ENCODE measurements at places on chromosomes 7 and 10. TPM values are rescaled to one million over a fixed set of nuclear protein-coding genes. Genes with fewer than 3 reads are reported as not detected.

CYP26C1 gene
- 0.02 TPM for polyA plus RNA-seq

NCF1 gene
- not detected for polyA plus RNA-seq

TECPR1 gene
- 3.7 TPM for polyA plus RNA-seq

LRRC18 gene
- polyA plus RNA-seq, result 0.08 TPM

JAKMIP3 gene
- polyA plus RNA-seq, result 0.05 TPM

BHLHA15 gene
- polyA plus RNA-seq, result not detected

OPTN gene
- polyA plus RNA-seq, result 139 TPM

CDC14C gene
- polyA plus RNA-seq, result 0.08 TPM

LAMB1 gene
- 136 TPM for polyA plus RNA-seq

GRID2IP gene
- polyA plus RNA-seq, result not detected

DNA sequence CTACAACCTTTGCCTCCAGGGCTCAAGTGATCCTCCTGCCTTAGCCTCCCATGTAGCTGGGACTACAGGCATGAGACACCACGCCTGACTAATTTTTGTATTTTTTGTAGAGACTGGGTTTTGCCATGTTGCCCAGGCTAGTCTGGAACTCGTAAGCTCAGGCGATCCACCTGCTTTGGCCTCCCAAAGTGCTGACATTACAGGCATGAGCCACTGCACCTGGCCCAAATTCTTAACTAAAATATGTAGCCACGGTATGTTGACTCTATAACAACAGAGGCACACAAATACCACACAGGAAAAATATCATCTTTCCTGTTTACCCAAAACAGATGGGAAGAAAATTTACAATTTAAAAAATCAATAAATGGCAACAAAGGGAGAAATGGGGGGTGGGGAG, 115.8 kb downstream of the ATE1 start:
- no peak for DNase-seq

DNA sequence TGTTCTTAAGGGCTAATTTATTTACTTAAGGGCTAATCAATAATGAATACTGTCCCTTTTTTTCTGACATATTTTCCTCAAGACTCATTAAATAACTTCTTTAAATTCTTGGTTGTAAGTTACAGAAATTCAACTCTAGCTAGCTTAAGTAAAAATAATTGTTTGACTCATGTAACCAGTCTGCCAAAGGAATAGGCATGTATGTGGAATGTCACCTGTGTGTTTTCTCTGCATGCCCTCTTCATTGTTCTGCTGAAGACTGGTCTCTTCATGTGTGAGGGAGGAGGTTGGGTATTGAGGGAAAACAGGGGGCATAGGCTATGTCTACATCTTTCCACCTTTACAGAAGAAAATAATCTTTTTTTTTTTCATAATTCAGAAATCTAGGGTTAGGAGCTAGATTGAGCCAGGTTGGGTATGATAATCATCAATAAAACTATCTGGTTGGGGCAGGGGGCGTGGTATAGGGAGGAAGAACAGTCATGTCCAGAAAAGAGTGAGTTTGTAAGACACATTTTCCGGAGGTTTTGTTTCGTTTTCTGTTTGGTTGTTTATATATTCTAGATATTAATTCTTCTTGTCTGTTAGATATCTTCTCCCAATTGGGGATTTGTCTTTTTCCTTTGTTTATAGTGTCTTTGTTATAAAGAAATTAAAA, 37.9 kb downstream of the EXOC4 start:
- DNase-seq, result peak; percentile 62

GRCh38 chr7:1021366-1021765, 23.0 kb upstream of the GPR146 start:
- DNase-seq, result no peak

- DNase-seq, result no peak
Observed at GRCh38 chr7:91358303-91358702, 94.1 kb downstream of the FZD1 start.

GRCh38 chr10:84423719-84424118, 95.3 kb downstream of the CCSER2 start:
- no peak for DNase-seq

GRCh38 chr10:119503821-119504220, 38.7 kb downstream of the RGS10 start:
- no peak for DNase-seq

DNA sequence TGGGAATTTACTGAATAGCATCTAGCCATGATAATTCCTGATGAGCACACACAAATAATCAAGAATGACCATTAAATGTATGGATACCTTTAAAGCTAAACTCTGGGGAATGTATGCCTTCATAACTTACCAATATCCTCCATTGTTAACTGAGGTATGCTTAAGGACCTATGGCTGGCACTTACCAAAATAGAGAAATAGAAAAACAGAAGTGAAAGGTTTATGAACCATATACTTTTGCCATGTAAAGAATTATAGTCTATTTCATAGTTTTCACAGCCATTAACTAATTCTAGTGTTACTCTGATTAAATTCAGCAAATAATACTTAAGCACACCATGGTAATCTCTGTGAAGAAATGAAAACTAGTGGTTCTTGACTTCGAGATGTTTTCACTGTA, 1360.6 kb upstream of the LRRTM3 start:
- no peak for DNase-seq

DNA sequence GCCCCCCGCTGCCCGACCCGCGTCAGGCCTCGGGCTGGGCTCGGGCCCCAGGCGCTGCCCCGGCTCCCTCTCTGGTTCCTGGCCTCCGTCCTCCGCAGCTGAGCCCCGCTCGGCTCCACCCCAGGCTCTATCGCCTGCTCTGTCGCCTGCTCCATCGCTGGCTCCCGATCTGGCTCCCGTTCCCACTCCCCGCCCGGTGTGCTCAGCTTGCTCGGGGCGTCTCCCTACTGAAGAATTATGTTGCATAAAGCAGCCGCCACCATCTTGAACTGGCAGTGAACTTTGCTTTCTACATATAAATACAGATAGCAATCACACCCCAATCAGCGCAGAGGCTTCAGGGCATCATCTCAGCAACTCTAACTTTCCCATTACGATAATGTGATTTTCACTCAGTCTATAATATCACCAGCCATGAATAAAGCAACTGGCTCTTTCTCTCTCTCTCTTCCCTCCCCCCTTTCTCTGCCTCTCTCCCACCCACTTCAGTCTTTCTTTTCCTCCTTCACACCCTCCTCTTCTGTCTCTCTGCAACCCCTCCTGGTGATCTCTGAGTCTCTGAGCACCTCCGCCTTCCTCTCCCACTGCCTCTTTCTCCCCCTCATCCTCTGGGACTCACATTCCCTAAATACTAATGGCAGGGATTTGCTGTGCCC, 43.3 kb upstream of the BTRC start:
- DNase-seq, result peak; percentile 11

DNA sequence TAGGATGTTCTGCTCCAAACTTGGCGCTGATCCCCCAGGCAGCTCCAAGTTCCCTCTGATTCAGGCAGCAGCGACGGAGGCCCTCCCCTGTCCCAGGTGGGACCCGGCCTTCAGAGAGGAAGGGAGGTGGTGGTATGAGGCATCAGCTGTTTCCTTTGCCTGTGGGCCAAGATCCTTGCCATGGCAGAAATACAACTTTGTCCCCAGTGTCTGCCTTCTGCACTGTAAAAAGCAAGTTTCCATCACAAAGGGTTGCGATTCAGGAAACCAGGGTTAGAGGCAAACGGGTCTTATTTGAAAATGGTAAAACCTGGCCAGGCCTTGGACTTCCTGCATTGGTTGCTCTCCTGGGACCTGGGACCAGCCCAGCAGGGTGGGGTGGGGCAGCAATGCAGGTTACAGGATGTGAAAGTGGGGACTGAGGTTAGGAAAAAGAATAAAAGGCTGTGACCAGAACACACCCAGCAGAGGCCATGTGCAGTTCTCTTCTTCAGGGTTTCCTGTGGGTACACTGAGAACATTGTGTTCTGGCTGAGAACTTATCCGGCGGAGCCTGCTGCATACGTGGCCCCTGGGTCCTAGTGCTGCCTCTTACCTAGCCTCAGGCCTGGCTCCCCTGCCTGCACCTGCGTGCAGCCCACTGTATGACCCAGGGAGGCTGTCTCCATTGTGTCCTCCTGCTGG, 25.1 kb upstream of the DDIT4 start:
- DNase-seq, result peak; percentile 84

DNA sequence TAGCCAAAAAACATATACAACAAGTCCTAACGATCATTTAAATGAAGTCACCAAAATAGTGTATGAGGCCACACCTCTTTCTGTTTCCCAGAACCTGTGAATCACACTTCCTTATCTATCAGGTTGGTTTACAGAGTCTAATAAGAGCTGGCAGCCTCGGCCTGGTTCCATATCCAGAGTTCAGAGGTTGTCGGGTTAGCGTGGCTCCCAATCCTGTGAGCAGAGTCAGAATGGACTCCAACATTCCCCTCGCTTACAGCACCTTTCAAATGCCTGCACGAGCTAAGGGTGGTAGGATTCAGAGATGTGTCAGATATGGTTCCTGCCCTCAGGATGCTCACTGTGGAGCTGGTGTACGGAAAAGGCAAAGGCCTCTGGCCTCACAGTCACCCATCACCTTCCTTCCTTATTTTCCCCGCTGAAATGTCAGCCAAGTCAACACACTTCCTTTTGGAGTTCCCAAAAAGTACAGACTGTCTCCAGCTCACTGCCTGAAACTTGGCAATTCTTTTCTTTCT, 6.0 kb downstream of the IL15RA start:
- DNase-seq, result peak; percentile 84

- peak; percentile 80 for DNase-seq
Observed at GRCh38 chr10:103859161-103860086, 4.0 kb upstream of the SH3PXD2A start.

- DNase-seq, result no peak
Observed at GRCh38 chr10:35262436-35262835, 73.9 kb upstream of the CCNY start.

GRCh38 chr10:70500368-70500767, 21.8 kb downstream of the PALD1 start:
- DNase-seq, result no peak

DNA sequence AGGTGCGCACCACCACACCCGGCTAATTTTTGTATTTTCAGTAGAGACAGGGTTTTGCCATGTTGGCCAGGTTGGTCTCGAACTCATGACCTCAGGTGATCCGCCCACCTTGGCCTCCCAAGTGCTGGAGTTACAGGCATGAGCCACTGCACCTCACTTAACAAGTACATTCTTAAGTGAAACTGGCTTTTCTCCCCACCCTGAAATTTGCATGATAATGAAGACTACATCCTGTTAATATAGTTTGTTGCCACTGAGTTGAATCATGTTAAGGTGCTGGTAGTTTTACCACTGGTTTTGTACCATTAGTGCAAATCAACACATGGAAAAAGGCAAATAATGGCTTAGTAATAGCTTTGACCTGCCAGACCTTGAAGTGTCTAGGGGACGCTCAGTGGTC, 62.2 kb downstream of the MPLKIP start:
- no peak for DNase-seq

GRCh38 chr7:128869944-128870285, 7.3 kb downstream of the ATP6V1F start:
- DNase-seq, result no peak

GRCh38 chr7:117800406-117800805, 72.8 kb downstream of the CTTNBP2 start:
- peak; percentile 7 for DNase-seq

DNA sequence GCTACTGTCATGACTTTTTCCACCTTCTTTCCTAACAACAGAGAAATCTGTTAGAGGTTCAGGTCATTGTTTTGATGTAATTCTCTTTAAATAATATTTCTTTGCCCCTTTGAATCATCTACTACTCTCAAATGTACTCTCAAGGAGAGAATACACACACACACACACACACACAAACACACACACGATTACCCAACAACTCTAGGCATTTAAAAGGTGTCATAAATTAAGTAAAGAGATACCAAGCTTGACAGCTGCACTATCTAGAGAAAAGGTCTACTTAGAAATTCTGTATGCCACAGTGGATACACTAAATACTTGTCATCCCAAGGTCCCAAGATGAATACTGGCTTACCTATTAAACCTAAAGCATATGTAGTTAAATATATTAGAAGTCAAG, 4.8 kb downstream of the PANK1 start:
- no peak for DNase-seq

DNA sequence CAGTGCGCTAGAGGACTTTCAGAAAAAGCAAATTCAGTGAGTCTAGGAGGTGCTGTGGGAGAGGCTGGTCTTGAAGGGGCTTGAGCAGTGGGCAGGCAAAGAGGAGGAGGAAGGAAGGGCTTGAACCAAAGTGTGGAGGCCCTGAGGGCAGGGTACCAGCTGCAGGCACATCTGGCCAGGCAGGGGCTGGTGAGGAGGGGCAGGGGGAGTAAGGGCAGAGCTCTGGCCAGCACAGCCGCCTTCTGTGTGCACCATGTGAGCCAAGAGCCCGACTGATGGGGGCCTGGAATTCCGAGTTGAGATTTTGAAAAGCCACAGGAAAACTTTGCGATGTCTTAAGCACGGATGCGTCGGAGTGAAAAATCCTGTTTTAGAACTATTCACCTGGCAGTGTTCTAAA, 74.5 kb downstream of the PRPF18 start:
- DNase-seq, result peak; percentile 30

GRCh38 chr10:28135258-28135657, 136.4 kb upstream of the ODAD2 start:
- peak; percentile 47 for DNase-seq

- DNase-seq, result peak; percentile 40
Observed at GRCh38 chr10:10020945-10021344, 996.7 kb upstream of the CELF2 start.

GRCh38 chr7:95986178-95986764, 213.9 kb downstream of the DYNC1I1 start:
- peak; percentile 8 for DNase-seq

- no peak for DNase-seq
Observed at GRCh38 chr10:24215196-24215595, 6.3 kb downstream of the KIAA1217 start.

DNA sequence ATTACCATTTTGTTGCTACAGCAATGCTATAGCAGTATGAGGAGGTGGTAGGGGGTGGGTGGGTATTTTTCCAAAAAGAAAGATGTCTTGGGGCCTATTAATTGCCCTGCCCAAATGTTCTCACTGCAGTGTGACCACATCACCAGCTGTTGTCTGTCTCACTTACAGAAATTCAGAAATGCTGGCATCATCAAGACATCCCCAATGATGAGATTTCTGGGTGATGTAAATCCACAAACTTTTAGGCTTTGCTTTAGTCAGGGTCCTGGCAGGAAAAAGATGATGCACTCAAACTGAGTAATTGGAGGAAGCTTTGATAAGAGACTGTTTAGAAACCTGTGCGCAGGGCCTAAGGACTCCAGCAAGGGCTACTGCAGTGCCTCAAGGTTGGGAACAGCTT, 56.2 kb upstream of the OPN4 start:
- DNase-seq, result no peak
